ENCODE measurements at places on chromosomes 7 and 10.
A peak's percentile ranks its signal among the peaks of the same experiment; 100 is the strongest.

- DNase-seq: no peak
Observed at GRCh38 chr10:121332829-121333765, 265.1 kb downstream of the FGFR2 start.

- no peak for DNase-seq
Observed at GRCh38 chr10:1567742-1568495, 169.4 kb downstream of the ADARB2 start.

DNA sequence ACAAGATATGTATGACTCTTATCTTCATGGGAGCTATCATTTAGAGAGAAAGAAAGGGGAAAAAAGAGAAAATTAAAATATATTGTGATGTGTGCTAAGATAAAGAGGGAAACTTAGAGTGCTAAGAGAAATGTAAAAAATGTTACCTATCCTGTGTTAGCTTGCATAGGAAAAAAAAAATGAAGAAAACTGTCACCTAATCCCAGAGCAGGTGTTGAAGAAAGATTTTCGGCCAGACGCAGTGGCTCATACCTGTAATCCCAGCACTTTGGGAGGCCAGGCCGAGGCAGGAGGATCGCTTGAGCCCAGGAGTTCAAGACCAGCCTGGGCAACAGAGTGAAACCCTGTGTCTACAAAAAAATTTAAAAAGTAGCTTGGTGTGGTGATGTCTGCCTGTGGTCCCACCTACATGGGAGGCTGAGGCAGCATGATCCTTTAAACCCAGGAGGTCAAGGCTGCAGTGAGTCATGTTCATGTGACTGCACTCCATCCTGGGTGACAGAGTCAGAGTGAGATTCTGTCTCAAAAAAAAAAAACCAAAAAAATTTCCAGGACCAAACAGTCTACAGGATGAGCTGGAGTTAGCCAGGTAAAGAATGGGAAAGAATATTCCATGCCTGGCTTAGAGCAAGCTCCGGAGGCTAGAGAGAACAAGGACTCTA is 2.4 kb upstream of the MKLN1 start:
- DNase-seq: no peak

- no peak for DNase-seq
Observed at GRCh38 chr10:94443047-94443446, 40.7 kb downstream of the TBC1D12 start.

DNA sequence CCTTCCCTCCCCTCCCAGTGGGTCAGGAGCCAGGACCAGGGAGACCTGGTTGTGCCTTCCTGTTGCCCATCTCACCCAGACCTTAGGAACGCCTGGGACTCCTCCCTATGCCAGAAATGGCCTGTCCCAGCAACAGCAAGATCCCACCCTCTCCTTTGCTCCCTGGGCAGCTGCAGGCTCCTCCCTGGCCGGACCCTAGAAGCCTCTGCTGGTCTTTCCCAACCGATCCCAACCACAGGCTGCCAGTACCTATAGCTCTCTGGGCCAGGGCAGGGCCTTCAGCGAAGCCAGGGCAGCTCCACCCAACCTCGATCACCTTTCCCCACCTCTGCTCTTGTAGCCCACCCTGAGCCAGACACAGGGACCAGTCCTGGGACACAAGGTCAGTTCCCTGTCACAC is 21.9 kb downstream of the LDB3 start:
- DNase-seq: no peak

- DNase-seq: no peak
Observed at GRCh38 chr7:5624386-5625365, 156.8 kb downstream of the RNF216 start.

GRCh38 chr10:69242852-69243212 is 22.7 kb downstream of the HKDC1 start:
- no peak for DNase-seq

- no peak for DNase-seq
Observed at GRCh38 chr7:40586197-40586596, 451.4 kb downstream of the SUGCT start.

- no peak for DNase-seq
Observed at GRCh38 chr10:3886191-3886590, 101.2 kb upstream of the KLF6 start.

- DNase-seq: no peak
Observed at GRCh38 chr10:43166880-43167497, 28.7 kb downstream of the CSGALNACT2 start.

- no peak for DNase-seq
Observed at GRCh38 chr7:135190703-135191102, 20.2 kb upstream of the CYREN start.

- no peak for DNase-seq
Observed at GRCh38 chr7:132080967-132081668, 495.2 kb downstream of the PLXNA4 start.

DNA sequence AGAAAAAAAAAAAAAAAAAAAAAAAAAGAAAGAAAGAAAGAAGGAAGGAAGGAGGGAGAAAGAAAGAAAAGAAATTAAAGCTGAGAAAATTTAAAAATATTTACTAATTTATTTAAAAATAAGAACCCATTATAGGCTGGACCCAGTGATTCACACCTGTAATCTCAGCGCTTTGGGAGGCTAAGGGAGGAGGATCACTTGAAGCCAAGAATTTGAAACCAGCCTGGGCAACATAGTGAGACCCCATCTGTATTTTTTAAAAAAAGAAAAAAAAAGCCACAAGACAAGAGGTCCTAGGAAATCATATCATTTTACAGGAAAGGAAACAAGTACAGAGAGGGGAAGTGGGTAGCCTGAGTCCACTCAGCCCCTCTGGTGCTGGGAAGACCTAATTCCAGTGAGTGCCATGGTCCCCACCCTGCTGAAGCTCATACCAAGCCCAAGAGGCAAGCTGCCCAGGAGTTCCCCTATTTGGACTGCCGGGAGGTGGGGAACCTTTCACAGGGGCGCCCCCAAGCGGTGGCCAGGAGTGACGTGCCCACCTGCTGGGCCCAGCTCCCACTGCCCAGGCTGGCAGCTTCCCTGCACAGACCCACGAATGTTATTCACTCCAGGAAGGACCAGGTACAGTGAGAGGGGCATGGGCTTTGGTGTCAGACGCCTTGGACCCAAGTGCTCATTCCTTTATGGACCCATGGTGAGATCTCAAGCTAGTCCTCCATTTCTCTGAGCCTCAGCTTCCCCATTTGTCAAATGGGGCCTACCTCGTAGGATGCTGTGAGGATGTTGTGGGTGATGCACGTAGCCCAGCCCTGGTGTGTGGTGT is 133.6 kb downstream of the ZMIZ1 start:
- DNase-seq: peak; percentile 20

DNA sequence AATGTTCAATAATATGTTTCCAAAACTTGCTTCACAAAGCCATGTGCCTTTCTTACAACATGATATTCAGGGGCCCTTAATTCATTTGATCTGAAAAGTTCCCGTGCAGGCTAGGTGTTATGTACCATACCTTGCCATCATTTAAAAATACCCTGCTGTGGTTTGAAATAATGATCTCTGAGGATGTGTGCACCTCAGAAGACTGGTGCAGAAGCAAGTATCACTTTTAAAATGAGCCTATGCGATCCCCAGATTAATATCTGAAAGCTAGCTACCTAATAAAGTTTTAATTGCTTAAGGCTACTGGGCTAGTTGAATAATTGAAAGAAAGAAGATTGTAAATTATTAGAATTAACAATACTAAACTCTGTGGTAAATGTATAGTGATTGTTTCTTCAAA is 262.4 kb downstream of the CDK14 start:
- no peak for DNase-seq

DNA sequence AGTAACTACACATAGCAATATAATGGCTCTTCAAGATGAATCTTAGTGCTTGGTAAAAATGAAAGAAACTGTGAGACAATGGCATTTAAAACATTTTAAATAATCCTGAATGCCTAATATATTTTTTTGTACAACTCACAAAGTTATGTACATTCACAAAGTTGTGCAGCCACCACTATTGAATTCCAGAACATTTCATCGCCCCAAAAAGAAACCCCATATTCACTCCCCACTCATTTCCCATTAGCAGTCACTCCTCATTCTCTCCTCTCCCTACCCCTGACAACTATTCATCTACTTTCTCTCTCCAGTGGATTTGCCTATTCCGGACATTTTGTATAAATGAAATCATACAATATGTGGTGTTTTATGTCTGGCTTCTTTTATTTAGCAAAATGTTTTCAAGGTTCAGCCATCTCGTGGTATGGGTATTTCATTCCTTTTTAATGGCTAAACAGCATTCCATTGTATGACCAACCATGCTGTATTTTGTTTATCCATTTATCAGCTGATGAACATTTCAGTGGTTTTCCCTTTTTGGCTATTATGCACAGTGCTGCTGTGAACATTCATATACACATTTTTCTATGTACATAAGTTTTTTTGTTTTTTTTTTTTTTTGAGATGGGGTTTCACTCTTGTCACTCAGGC is 34.7 kb downstream of the ENTPD7 start:
- no peak for DNase-seq

GRCh38 chr10:93434991-93435491 is 47.1 kb downstream of the MYOF start:
- DNase-seq: no peak

DNA sequence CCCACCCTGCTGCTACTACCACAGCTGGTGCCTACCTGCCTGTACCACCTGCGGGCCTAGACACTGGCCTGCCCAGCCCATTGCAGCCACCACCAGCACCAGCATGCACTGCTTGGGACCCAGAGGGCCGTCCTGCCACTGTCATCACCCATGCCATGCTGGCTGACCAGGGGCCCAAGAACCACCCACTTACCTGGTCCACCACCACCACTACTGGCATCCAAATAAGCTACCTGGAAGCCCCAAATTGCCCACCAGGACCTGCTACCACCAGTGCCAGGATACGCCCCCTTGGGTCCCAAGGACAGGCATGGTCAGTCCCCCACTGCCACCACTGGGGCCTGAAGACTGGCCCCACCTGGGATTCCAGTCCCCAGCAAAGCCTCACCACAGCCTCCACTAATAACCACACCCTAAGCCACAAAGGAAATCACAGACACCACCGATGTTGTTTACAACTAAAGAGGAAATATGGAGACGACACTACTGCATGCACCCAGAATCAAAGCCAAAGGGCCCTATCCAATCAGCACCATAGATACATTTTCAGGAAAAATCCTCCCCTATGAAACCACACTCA is 70.5 kb upstream of the DIP2C start:
- DNase-seq: no peak

DNA sequence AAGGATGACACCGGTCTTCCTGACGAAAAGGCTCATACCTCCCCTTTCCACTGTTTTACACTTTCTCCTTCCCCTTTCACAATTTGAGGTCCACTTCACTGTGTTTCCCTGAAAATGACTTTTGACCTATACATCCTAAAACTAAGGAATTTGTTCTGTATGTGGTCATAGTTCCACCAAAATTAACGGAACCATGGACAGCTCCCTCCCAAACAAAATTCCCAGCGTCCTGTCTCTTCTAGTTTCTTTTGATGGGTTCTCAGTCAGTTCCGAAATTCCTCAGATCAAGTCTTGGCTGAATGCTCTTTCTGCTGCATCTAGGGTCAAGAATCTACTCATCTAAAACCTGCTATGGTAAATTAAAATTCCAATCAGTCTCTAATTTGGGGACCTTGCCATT is 1191.9 kb downstream of the CNTNAP2 start:
- DNase-seq: no peak
